ENCODE measurements at places on chromosomes 5 and 9.

DNA sequence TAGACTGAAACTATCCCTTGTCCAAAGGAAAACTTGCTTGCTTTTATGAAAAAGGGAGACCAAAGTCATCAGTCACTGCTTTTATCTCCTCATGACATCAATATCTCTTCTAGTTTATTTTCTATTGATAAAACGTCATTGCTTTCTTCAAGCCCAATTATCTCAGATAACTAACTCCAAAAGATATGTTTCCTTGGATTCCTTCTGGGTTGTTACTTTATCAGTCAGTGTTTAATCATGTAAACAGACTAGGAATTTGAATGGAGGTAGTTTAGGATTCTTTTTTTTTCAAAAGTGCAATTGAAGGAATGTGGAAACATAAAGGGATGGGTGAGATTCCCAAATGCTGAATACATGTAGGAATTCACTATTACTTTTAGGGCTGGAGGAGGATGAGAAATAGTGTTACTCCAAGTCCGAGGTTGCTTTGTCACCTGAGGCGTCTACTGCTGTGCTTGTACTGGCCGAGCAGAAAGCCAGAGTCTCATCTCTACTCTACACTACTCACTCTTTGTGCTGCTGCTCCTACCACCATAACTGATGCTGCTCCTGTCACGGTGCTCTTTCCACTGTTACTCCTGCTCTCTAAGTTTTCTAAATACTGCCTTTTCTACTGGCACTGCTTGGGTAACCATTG, 1697.1 kb upstream of the NUDT12 start:
- no peak for DNase-seq

DNA sequence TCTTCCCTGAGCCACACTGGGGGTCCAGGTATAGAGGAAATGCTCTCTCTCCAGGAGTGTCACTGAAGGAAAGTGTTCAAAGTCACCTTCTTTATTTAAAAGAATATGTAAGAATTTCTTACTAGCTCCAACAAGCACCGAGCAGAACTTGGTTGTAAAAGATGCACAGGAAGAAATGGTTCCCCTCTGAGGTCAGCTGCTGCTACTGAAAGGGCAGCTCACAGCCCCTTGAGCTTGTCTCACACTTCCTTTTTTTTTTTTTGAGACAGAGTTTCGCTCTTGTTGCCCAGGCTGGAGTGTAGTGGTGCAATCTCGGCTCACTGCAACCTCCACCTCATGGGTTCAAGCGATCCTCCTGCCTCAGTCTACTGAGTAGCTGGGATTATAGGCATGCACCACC, 77.2 kb downstream of the PRRT1B start:
- no peak for DNase-seq

GRCh38 chr9:108185613-108186012, 670.2 kb downstream of the ACTL7B start:
- no peak for DNase-seq

DNA sequence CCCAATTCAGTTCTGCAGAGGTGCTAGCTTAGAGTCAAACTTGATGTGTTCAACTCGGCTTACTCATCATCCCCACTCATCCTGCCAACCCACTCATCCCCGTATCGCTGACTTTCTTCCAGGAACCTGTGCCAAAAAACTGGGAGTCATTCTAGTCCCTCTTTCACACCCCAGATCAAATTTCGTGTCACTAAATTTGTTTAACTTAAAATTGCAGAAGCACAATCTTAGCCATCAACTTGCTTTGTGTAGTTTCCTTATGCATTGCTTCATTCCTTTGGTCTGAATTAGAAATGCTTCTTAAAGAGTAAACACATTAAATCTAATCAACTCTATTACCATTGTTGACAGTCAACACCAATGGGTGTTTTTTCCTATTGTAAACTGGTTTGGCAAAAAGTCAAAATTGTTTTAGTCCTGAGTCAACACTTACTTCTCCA, 162.4 kb downstream of the TTC39B start:
- peak; percentile 89 for DNase-seq

GRCh38 chr5:158715592-158715991, 384.1 kb downstream of the EBF1 start:
- DNase-seq: no peak

DNA sequence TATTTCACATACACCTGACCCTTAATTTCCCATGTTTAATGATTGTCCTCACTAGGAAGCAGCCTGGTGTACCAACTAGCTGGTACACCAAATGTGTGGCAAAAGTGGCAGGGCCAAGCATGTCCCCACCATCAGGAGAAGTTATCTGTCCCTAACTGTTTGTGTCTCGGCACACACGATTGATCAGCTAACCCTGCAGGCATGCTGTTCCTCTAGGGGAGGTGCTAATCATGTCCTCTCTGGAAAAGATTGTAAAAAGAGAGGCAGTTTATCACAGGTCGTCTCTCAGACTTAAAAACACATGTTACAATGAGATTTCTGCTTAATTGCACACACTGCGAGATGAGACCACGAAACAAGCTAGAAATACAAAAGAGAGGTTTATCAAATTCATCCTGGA, 342.7 kb downstream of the DIRAS2 start:
- DNase-seq: no peak

DNA sequence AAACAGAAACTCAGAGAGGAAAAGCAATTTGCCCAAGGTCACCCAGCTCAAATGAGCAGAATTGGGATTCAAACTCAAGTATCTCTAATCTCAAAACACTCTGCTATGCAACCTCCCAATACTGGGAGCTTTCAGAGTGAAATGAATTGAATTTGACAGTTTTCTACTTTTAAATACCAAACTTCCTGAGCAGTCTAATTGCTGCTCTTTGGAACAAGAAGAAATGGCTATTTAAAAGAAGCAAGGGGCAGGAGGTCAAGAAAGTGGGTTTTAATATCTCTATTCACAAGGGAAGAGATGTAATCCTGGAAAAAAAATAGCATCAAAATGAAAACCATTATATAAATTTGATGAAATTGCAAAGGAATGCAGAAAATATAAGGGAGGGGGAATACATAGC, 142.6 kb downstream of the INSYN2B start:
- no peak for DNase-seq

- DNase-seq: no peak
Measured at GRCh38 chr5:8686707-8687106, 817.8 kb downstream of the MTRR start.

- no peak for DNase-seq
Measured at GRCh38 chr5:80161165-80161564, 94.7 kb downstream of the SERINC5 start.

GRCh38 chr5:157288405-157289163, 22.7 kb downstream of the CYFIP2 start:
- no peak for DNase-seq

GRCh38 chr9:115211413-115212124, 93.6 kb upstream of the TNC start:
- DNase-seq: peak; percentile 37

GRCh38 chr9:73640971-73641370, 489.3 kb downstream of the ANXA1 start:
- DNase-seq: no peak

GRCh38 chr5:69052181-69052580, 41.6 kb upstream of the SLC30A5 start:
- no peak for DNase-seq

GRCh38 chr9:7653262-7653661, 146.3 kb downstream of the DMAC1 start:
- no peak for DNase-seq

DNA sequence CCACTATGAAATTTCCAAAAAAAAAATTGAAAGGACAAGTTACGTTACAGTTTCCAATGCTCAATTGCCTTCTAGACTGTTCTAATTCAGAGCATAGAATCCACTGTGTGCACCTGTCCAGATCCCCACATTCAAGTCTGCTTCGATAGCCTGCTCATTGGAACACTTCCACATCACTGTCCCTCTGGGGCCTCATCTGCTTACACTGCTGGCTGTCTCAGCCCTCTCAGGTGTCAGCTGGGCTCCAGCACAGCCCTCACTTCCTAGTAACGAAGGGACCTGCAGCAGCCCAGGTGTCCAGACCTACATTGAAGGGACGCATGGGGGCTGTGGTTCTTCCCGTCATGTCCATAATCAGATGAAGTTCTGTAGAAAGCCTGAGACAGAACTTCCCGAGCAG, 94.3 kb upstream of the EMB start:
- DNase-seq: no peak

GRCh38 chr9:111978616-111979015, 82.0 kb downstream of the UGCG start:
- DNase-seq: no peak

DNA sequence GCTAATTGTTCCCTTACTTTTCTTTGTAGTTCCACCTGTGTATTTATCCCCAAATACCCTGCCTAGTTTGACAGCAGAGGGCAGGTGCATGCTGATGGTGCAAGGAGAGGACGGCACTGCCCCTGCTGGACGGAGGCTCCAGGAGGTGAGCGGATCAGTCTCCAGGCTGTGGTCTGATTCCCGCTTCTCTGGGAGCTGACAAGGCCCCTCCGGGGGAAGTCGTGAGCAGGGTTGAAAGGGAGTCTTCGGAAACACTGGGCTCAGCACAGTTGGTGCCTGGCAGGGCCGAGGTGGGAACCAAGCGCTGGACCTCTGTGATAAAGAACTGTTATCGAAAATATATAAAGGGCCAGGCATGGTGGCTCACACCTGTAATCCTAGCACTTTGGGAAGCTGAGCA, 52.9 kb downstream of the RASGEF1C start:
- no peak for DNase-seq

DNA sequence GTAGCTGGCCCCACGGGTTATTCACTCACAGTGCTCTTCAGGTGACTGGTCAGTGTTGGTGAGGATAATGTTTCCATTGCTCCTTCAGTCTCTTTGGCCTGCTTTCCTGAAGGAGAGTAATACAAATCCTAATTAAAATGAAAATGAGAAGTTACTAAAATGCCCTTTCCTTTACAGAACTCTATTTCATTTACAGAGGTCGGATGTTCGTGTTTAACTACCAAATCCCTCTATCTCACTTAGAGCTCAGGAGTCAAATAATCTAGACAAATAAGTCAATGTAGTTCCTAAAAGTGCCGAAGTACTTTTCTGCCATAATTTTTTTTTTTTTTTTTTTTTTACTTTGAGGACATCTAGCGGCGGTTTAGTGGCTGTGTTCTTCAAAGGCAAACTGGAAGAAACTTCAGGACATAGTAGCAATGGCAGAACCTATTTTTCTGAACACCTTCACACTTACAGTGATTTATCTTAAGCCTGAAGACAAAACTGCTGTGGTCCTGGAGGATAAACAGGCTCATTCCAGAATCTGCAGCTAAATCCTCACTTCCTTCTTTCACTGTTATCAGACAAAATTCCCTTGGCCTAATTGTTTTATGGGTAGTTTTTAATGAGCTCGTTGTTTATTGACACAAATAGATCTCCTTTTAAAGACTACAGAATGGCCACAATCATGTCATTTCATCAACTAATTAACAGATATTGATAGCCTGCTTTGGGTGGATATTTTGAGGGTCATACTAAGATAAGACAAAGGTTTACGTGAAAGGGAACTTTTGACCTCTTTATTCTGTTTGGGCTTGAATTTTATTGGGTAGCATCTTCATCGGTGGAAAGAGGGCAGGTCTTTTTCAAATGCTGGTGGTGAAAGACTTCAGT, 207.6 kb upstream of the DMRTA1 start:
- DNase-seq: peak; percentile 62

DNA sequence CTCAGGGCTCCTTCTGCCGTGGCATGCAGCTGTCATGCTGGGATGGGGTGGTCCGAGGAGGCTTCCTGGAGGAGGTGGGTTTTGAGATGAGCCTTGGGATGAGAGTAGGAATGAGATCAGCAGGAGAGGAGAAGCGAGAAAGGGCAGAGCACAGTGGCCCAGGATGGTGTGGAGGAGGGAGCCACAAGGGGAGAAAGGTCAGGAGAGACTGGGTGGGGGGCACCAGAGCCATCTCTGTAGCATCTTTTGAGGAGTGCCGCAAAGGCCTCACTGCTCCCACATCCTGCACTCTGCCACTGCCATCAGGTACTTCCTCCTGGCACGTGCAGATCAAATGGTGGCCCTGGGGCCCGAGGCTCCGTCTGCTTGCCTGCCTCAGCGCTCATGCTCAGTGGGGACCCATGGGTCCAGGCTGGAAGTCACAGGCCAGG, 150.2 kb downstream of the MACROH2A1 start:
- no peak for DNase-seq

- peak; percentile 7 for DNase-seq
Measured at GRCh38 chr9:116959809-116960208, 272.7 kb downstream of the TRIM32 start.

GRCh38 chr5:157186309-157187045, 5.8 kb downstream of the ITK start:
- no peak for DNase-seq

DNA sequence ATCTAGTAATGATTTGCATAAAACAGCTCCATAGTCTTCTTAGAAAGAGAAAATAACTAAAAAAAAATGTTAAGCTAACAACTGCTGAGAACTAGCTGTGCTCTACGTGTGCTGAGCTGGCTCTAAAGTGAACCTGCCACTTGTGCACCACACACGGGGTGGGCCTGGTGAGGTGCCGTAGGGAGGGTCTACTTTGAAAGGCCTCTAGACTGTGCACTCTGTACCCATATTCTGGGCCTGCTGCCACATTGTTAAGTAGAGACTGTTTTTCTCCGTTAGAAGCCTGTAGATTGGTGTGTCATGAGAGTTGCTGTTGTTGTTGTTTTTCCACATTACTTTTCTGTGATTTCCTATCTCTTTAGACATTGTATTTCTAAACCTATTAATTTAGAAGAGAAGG, 93.9 kb downstream of the CD180 start:
- no peak for DNase-seq

GRCh38 chr5:100902440-100903038, 543 bp downstream of the ST8SIA4 start:
- DNase-seq: peak; percentile 11

GRCh38 chr9:84270847-84271530, 69.6 kb downstream of the SLC28A3 start:
- no peak for DNase-seq

DNA sequence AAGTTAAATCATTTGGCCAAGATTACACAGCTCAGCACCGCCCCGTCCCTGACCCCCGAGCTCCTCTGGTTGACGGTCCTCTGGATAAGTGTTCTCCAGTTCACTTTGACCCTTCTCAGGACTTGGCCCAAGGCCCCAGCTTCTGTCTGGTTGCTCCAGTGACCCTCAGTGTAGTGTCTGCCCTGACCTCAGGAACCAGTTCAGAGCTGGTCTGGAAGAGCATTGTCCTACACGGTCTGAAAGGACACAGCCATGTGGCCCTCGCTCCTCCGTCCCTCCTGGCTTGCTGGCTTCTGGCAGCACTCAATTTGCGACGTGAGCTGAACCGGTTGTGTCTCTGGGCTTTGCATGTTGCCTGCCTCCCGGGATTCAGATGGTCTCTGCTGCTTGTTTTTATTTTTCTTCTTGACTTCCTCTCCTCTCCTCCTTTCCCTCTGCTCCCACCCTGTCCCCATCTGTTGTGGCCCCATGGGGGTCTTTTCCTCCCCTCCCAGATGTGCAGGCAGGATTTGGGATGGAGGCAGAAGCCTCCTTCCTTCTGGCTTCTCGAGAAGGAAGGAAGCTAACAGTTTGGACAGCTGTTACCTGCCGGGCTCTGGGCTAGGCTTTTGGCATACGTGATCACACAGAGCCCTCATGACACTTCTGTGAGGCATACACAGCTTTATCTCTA, 72.0 kb downstream of the PPARGC1B start:
- DNase-seq: no peak

- DNase-seq: no peak
Measured at GRCh38 chr9:93860694-93861658, 94.2 kb downstream of the BARX1 start.

Measured in epithelial cell of esophagus (primary cell).